ENCODE measurements at places on chromosomes 4 and X.

DNA sequence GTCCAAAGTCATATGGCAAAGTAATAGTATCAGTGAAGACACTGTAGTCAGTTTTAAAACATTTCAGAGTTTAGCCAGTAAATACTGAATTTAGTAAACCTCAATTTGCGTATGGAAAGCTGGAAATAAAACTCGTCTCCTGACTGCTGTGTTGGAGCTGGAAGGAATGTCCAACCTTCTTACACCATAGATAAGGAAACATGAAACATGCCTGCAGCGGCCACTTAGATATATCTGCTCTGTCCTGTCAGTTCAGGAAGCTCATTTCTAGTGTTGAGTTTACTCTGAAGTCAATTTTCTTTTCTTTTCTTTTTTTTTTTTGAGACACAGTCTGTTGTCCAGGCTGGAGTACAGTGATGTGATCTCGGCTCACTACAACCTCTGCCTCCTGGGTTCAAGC, 21.2 kb downstream of the ARHGAP10 start:
- no peak for DNase-seq

DNA sequence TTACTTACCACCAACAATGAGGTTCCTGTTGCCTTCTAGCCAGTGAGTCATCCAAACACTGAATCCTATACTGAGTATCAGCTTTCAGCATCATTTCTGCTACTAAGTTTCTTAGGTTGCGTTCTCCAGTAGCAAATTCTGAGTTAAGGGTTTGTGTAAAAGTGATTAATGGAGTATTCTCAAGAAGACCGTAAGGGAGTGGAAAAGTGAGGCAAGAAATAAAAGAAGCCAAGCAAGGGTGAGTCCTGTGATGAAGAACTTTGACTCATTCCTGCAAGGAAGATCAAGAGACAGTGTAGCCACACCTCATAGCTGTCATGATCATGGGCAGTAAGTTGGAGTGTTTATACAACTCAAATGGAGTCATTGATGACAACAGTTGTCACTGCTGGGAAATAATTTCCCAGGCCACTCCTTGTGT, 446.2 kb downstream of the RAPGEF2 start:
- DNase-seq = no peak

- no peak for DNase-seq
Measured at GRCh38 chrX:10393899-10394298, 226.5 kb downstream of the MID1 start.

DNA sequence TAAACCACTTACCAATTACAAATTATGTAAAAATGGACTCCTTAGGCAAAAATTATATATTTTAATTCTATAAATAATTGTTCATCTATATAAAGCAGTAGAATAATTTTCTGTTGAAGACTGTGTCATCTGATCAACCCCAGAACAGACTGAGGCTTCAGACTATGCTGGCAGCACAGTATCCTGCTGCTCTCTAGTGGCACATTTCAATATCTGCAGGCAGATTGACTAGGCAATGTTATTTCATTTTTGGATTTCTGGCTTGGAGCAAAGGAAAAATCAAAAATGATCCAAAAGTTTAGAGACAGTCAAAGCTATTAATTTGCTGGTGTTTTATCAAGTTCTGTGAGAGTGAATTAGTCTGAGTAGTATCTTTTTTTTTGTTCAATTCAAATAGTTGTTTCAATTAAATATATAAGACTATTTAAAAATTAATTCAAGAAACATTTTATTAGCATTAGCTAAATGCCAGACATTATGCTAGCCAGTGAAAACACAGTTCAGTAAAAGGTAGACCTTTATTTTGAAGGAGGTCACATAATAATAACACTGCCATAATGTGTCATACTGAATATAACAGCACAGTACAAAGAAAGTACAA, 21.3 kb upstream of the SULT1E1 start:
- DNase-seq = peak; percentile 20

DNA sequence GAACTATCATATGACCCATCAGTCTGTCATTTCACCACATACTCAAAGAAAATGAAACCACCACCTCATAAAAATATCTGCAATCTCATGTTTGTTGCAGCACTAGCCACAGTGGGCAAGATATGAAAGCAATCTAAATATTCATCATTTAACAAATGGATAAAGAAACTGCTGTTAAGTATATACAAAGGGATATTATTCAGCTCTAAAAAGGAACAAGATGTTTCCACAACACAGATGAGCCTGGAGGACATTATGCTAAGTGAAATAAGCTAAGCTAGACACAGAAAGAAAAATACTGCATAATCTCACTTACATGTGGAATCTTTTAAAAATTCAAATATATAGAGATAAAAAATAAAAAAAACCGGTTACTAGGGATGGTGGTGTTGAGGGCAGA, 108.2 kb upstream of the BRWD3 start:
- DNase-seq = no peak

- no peak for DNase-seq
Measured at GRCh38 chr4:102301167-102301566, 44.1 kb downstream of the SLC39A8 start.

GRCh38 chrX:46665232-46666152, 91.9 kb downstream of the CHST7 start:
- no peak for DNase-seq

GRCh38 chr4:95155759-95156451, 392.9 kb downstream of the UNC5C start:
- peak; percentile 4 for DNase-seq

DNA sequence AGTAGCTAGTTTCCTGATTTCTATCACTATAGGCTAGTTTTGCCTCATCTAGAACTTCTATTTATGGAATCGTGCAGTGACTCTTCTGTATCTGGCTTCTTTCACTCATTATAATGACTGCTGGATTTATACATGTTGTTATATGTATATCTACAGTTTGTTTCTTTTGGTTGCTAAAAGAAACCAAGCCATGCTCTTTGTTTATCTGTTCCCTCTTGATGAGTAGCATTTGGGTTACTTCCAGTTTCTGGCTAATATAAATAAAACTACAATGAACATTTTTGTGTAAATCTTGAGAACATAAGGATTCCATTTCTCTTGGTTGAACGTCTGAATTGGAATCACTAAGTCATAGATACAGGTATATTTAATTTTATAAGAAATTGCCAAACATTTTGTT, 73.9 kb downstream of the ARHGAP24 start:
- DNase-seq = no peak

- no peak for DNase-seq
Measured at GRCh38 chr4:10006231-10006600, 15.1 kb downstream of the SLC2A9 start.

GRCh38 chr4:5142726-5143125, 91.4 kb downstream of the STK32B start:
- peak; percentile 22 for DNase-seq

DNA sequence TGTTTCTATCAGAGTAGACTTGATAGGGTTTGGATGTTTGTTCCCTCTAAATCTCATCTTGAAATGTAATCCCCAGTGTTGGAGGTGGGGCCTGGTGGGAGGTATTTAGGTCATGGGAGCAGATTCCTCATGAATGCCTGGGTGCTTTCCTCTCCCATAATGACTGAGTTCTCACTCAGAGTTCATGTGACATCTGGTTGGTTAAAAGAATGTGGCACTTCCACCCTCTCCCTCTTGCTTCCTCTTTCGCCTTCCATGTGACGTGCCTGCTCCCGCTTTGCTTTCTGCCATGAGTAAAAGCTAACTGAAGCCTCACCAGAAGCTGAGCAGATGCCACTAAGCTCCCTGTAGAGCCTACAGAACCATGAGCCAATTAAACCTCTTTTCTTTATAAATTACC, 47.3 kb upstream of the SRPX start:
- DNase-seq = no peak

GRCh38 chr4:127737295-127737694, 7.1 kb downstream of the SLC25A31 start:
- DNase-seq = no peak

GRCh38 chr4:181761156-181761555, 482.0 kb upstream of the TENM3 start:
- DNase-seq = no peak

DNA sequence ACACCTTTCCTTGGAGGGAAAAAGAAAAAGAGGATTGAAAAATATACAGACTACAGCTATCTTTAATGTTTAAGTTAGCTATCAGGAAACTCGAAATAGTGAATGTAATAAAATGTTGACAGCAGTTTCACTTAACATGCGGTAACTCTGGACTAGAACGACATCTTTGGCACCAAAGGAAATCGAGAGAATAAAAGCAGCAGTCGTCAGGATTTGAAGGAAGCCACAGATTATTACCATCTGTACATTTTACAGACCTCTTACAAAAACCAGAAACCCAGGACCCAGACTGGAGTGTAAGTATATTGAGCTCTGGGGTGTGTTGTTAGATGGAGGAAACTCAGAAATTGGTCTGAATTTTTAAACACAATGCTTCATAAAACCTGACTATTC, 51.6 kb upstream of the STOX2 start:
- no peak for DNase-seq

DNA sequence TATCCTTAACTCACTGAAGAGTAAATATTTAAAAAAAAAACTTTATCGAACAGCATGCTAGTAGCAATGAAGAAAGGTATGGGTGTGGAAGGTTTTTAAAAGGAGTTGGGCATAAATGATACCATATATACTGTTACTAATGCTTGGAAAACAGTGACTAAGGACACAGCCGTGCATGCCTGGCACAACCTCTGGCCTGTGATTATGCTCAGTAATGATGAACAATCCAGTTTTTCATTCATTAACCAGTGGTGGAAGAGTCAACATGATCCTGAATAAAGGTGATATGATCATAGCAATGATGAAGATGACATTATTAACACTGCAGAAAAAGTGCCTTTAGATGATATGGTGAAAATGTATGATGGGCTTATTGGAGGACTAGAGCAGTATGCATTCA, 43.9 kb upstream of the GPR50 start:
- no peak for DNase-seq

DNA sequence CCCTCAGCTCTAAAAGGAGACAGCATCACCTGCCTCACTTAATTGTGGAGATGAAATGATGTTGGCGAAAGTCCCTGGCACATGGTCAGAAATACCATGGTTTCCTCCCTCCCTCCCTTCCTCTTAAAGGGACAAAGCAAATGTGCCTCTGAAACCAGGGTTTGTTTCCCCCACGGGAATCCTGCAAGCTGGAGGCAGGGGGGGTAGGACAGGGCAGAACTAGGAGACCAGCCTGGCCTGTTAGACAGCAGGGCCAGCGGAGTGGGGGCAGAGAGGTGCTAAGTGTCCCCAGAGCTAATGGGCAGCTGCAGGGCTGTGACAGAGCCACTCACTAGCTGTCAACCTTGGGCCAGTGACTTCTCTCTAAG, 5.7 kb downstream of the RTL5 start:
- DNase-seq = no peak

GRCh38 chr4:151031831-151032605, 16.9 kb upstream of the LRBA start:
- DNase-seq = no peak

DNA sequence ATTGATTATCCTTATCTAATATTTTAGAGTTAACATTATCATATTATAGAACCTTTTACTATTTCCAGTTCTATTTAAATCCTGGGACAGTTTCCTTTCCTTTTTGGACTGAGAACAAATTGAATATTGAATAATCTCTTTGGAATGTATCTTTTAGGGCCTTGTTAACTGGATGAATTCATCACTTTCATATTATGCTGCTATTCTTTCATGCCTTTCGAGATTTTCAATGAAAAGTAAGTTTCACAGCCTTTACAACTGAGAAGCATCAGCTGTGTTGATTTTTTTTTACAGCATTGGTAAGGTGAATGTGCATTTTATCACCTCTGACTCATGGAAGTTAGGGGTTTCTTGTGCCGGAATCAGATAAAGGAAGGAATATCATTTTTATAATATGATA, 39.6 kb downstream of the PDLIM5 start:
- DNase-seq = no peak

DNA sequence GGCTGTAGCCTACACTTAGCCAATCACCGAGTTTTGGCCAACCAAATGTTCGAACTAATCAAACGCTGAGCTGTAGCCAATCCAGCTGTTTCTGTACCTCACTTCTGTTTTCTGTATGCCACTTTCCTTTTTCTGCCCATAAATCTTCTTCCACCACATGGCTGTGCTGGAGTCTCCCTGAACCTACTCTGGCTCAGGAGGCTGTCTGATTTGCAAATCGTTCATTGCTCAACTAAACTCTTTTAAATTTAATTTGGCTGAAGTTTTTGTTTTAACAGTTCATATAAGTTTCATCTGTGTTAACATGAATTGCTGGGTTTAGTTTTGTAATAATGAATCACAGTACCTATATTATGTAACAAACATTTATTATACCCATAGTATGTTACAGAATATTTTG, 160.7 kb upstream of the PCDH7 start:
- no peak for DNase-seq

- DNase-seq = no peak
Measured at GRCh38 chr4:147493307-147493706, 12.4 kb downstream of the EDNRA start.

DNA sequence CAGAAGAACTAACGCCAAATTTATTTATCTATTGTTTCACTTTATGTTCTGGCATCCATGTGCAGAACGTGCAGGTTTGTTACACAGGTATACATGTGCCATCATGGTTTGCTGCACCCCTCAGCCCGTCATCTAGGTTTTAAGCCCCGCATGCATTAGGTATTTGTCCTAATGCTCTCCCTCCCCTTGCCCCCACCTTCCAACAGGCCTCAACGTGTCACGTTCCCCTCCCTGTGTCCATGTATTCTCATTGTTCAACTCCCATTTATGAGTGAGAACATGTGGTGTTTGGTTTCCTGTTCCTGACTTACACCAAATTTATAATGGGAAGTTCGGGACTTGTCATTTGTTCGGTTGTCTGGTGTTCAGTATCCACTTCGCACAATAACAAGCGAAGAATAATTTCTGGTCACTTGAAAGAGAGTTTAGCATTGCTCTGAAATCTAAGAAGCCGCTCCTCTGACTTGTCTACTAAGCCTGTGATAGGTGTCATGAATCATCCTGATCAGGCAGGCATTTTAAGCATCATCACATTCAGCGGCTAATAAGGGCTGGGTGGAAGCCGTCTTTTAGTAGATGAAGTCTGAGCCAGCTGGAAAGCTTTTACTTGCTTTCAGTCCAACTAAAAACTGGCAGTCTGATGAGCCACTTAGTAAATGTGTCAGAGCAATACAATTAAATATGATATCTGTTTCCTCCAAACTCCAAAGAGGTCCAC, 1065.7 kb upstream of the PABPC4L start:
- no peak for DNase-seq

DNA sequence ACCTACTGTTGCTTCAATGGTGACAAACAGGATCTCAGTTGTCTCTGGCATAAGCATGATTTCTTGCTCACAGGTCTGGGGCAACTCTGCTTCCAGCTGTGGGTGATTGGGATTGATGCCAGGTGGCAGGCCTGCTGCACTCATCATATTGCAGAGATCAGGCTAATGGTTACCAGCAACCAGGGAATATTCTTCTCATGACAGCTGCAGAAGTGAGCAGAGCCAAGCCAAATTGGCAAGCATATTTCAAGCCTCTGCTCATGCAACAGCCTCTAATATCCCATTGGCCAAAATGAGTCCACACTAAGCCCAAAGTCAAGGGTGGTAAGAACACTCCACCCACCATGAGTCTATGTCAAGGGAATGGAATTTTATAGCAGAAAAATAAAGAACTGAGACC, 26.7 kb upstream of the TBC1D19 start:
- DNase-seq = peak; percentile 71

Data from amniotic stem cell (primary cell).